ENCODE measurements at places on chromosomes 6 and 20.

GRCh38 chr6:86683132-86683908, 254.0 kb upstream of the HTR1E start:
- no peak for DNase-seq

DNA sequence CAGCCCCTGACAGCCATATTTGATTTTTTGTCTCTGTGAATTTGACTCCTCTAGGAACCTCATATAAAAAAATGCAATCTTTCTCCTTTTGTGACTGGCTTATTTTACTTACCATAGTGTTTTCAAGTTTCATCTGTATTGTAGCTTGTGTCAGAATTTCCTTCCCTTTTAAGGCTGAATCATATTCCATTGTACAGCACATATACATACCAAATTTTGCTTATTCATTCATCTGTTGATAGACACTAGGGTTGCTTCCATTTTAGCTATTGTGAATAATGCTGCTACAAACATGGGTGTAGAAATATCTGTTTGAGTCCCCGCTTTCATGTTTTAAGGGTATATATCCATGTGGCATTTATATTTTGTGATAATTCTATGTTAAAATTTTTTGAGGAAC, 49.2 kb upstream of the RNF217 start:
- no peak for DNase-seq

DNA sequence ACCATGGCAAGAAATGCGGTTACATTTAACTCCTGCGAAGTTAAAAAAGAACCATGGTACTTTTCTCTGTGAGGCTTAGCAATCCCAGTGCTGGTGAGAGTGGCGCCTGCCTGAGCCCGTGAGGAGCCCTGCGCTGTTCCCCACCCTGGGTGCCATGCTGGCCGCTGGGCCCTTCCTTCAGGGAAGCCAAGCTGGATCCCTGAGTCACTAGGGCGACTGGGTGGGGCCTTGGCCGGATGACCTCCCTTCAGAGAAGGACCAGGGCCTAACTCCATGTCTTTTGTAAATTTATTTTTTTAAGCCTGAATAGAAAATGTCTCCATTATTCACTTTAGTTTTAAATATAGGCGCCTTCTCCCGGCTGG, 209.1 kb downstream of the ERMARD start:
- no peak for DNase-seq

GRCh38 chr20:32972181-32973076, 31.8 kb downstream of the SUN5 start:
- DNase-seq, result no peak

DNA sequence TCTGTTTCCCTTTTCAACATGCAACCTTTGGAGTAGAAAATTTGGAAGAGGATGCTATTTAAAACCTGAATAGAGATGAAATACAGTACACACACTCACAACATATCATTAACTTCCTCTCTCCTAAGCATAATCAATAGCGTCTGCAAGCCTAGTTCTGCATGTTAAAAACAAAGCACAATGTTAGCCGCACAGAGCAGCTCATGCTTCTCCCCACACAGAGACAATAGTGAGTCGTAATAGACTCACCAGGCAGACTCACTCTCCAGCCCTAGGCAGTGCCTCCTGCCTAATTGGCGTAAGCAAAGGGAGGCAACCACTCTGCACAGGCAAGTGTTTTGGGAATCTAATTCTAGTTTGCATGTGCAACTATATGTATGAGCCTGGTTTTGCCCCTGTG, 45.8 kb upstream of the ARID1B start:
- DNase-seq, result peak; percentile 14

All from AG09309 (cell line).